Retina (tissue), 1 donor: ENCODE measurements at places on chromosomes 13 and 19.

GRCh38 chr13:100235311-100235901, 146.5 kb downstream of the PCCA start:
- DNase-seq, result peak; percentile 46

GRCh38 chr13:77733674-77734073, 36.2 kb downstream of the SLAIN1 start:
- no peak for DNase-seq

DNA sequence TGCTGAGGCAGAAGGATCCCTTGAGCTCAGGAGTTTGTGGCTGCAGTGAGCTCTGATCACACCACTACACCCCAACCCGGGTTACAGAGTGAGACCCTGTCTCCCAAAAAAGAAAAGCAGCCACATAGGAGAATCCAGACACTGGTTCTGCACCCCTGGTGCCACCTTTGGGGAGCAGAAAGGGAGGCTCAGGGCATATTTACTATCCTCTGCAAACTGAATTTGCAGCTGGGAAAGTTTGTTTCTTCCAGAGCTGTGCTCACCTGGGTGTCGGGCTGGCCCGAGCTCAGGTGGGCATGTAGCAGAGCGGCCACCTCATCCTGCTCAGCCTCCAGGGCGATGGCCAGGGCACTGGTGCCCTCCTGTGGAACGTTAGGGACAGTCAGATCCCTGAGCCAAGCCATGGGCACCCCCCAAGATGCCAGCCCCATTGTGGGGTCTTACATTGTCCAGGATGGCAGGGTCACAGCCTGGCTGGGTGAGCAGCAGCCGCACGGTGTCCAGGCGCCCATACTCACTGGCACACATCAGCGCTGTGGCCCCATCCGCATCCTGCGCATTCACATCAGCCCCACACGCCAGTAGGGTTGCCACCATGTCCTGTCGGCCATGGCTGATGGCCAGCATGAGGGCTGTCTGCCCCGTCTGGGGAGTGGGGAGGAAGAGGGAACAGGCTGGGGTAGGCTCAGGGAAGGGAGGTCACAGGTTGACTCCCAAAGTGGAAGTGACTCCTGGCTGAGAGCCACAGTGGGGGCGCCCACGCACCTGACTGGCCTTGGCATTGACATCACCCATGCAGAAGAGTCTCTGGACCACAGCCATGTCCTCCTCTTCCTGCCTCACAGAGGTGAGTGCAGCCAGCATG, 3.1 kb downstream of the RPS28 start:
- no peak for DNase-seq

DNA sequence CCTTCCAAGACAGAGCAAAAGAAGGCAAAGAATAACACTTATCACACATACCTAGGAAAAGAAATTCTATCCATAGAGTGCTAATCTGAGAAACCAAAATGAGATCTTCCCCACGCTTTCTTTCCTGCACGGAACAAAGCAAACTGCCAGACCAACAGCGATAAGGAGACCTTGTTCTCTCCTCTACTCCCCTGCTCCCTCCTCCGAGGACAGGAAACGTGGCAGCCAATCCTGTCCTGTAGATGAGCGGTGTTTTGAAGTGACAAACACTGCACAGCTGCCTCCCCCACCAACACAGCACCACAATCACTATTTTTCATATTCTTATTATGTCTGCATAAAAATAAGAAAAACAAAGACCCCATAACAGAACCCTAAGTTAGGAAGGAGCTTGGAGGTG, 113.9 kb upstream of the IRS2 start:
- DNase-seq, result no peak

GRCh38 chr19:43778651-43779050, 2.1 kb downstream of the KCNN4 start:
- DNase-seq, result no peak

DNA sequence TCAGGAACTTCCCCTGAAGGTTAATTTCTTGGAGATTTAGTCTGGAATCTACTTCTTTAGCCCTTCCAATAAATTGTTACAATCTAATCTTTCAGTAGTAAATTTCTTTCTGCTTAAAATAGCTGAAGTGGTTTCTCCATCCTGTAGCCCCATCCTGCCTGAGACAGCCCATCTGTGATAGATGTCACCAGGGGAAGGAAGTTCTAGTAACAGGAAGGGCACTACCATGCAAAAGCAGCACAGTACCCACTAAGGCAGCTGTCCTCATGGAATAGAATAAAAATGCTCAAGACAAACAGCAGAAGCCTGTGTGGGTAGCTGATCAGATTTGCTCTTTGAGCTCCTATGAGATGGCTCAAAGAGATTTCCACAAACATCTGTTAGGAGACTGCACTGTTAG, 1036.5 kb downstream of the SLITRK5 start:
- no peak for DNase-seq

GRCh38 chr19:40906512-40906911, 24.5 kb upstream of the CYP2A7 start:
- DNase-seq, result no peak
